NCI-H1417 treated with DMSO at 0.1 percent for 48 hours (cell line): ENCODE measurements at places on chromosomes 2 and 18.

DNA sequence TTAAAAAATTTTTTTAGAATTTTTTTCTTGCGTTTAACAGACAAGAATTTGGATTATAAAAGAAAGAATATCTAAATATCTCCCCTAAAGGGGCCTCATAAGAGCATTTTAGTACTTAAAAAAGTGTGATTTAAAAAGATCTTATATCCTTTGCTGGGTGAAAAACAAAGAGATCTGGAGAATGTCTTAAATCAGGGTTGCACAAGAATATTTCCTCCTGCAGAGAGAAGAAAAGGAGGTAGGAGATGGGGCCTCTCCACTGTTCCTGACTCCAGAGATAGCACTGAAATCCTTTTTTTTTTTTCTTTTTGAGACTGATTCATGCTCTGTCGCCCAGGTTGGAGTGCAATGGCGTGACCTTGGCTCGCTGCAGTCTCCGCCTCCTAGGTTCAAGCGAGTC, 68.5 kb upstream of the OSR1 start:
- no peak for DNase-seq

DNA sequence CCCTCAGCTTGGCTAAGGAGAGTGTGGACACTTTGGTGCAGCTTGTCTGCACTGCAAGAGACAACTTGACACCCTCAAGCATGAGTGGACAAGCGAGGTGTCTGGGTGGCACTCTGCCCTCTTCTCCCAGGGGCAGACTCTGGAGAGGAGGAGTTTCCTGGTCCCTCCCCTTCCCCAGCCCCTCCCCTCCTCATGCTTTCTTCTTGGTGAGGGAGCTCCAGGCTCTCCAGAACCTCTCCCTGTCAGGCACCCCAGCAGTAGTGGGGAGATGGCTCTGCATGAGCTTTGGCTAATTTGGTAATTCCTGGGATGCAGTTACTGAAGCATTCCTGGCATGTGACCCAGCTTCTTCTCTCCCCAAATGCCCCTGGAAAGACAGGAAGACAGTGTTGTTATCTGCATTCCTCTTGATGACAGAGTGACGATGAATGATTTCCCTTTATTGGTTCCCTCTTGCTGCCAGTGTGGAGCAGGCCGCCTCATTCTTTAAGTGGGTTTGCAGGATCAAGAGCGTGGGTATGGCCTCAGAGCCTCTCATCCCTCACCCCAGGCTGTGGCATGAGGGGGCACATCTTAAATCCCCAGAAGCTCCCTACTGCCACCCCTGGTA, 89.2 kb downstream of the STPG4 start:
- DNase-seq: no peak

DNA sequence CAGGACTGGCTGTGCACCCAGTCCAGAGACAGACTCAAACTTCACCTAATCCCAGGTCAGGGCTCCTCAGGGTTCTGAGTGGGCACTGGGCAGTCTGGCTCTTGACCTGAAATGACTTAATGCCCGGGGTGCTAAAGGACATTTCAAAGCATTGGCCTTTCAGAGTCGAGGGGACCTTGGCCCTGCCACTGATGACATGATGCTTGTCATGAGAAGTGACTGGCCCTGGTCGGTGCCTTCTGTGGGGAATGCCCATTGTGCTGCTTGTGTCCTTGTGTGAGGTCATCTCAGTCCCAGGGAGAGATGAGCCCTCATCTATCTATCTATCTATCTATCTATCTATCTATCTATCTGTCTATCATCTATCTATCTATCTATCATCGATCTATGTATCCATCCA, 81.3 kb downstream of the CTAGE1 start:
- no peak for DNase-seq

DNA sequence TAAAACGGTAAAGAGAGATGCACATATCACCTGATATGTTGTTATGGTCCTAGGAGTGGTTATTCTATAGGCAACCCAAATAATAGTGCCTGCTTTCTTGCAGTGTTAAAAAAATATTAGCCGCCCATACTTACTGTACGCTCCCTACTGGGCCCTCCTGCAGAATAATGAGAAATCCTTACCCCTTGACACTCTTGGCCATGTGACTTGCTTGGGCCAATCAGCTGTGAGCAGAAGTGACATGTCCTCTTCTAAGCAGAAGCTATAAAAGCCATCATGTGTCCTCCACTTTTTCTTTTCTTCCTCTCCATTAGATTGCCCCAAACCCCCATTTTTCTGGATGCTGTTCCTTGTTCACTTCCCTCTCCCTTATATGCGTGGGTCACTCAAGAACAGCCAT, 90.5 kb upstream of the SPRED2 start:
- DNase-seq: no peak

DNA sequence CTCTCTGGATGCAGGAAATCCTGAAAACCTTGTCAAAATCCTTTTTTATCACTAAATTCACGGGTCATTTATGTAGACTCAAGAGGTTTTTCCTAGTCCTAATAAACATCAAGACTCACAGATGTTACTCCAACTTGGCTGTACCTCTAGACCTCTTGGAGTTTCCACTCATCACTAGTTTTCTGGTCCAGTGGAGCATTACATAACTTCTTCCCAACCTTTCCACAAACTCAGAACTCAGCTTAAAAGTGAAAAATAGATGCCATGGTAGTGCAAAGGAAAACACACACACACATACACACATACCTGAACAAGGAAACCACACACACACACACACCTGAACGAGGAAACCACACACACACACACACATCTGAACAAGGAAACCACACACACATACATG, 807.2 kb downstream of the LRP1B start:
- no peak for DNase-seq

- DNase-seq: no peak
Observed at GRCh38 chr18:3624935-3625741, 175.2 kb downstream of the TGIF1 start.

- no peak for DNase-seq
Observed at GRCh38 chr2:156004459-156004858, 328.1 kb downstream of the NR4A2 start.

GRCh38 chr2:43444989-43445645, 150.7 kb downstream of the THADA start:
- no peak for DNase-seq

DNA sequence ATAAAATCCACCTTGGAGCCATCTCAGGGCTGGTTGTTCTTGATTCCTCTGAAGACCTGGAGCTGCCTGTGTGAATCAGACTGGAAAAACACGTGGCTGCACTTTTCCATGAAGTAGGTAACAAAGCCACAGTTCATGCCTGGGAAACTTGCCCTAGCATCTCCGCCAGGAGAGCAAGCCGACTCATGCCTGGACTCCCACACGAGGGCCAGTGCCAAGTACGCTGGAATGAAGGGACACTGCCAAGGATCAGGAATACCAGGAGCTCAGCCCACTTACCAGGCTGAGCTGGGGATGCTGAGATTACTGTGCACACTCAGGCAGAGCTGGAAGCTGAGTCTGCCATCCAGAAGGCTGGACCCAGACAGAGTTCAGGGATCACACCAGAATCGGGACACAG, 10.9 kb upstream of the FHL2 start:
- DNase-seq: no peak

- DNase-seq: no peak
Observed at GRCh38 chr2:137190411-137191195, 425.3 kb downstream of the THSD7B start.

DNA sequence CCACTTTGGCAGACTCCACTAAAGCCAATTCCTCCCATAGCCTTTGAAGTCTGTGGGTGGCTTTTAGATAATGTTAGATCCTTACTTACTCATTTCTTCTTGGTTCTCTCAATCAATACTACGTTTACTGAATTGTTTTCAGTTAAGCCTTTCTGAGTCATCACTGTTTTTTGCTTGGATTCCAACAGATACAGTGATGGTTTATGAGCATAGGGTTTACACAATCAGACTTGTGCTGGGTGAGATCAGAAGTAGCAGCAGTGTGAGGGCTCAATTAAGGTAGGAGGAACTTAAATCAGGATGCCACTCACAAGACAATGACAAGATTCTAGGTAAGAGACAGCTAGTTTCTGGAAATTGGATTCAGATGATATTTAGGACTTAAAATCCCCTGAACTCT, 297.7 kb upstream of the DOK6 start:
- no peak for DNase-seq

DNA sequence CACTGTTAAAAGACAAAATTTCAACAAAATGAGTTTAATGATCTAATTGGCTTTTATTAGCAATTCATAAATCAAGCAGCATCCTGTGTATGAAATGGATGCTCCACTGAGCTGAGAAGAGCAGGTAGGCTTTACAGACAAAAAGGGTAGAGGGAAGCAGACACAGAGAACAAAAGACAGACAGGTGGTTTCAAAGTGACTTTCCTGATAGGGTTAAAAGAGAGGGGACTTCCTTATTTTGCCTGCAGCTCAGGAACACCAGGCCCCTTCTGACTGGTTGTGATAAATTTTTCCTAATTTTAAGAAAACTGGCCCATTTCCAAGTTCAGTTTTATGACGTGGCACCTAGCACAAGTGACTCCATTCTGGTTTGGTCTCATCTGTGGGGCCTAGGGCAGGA, 11.9 kb downstream of the TEX51 start:
- DNase-seq: no peak

GRCh38 chr2:231413456-231413855, 17.9 kb downstream of the B3GNT7 start:
- no peak for DNase-seq

- no peak for DNase-seq
Observed at GRCh38 chr2:154193246-154193645, 321.5 kb downstream of the GALNT13 start.

- DNase-seq: no peak
Observed at GRCh38 chr2:217459680-217460405, 543.0 kb downstream of the TNS1 start.
